Lung (tissue), 17 donors: ENCODE measurements at places on chromosomes 4 and X. TPM values are rescaled to one million over a fixed set of nuclear protein-coding genes. Genes with fewer than 3 reads are reported as not detected.

DNA sequence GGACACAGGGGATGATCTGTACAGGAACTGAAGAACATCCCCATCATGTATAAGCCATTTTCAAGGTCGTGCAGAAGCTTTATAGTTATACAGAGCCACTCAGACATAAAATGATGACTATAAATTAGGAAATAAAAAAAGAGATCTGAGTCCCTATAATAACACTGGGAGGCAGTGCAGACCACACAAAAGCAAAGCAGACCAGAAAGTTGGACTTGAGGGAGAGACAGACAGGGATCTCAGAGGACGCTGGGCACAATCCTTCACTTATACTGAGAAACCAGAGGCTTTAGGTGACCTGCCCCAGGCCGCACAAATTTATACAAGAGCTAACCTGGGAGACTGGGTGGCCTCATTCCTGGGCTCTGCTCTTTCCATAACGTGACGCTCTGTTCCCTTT lies 70.5 kb downstream of the HADH start:
- DNase-seq = peak; percentile 74
- H3K27me3 ChIP-seq = no peaks in the 10 kb centered on the region
- H3K4me3 ChIP-seq = no peak overlapping the region

DNA sequence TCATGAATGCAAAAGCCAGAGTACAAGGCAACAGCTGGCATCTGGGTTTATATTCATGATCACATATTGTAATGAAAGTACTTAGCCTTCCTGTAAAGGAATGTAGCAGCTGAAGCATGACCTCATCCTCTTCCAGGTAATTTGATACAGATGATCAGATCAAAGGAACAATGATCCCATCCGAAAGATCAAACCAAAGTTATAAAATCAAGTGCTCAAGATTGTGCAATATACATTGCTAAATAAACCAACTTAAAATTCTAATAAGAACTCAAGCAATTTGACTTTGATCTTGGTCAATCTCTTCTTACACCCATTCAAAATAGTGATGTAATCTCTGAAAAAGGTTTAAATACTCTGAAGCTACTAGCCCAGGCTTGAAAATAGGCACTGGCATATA lies 113.1 kb upstream of the INPP4B start:
- no peaks in the 10 kb centered on the region for H3K4me1 ChIP-seq
- H3K27me3 ChIP-seq = no peaks in the 10 kb centered on the region
- no peak for DNase-seq
- H3K36me3 ChIP-seq = no peaks in the 10 kb centered on the region
- H3K27ac ChIP-seq = no peak overlapping the region

The ASB9 gene
- 2.1 TPM for polyA plus RNA-seq

The SERTM2 gene
- 0.03 TPM for polyA plus RNA-seq

GRCh38 chrX:127457161-127457560 lies 595.0 kb downstream of the ACTRT1 start:
- no peak for DNase-seq
- H3K4me3 ChIP-seq = no peak overlapping the region

GRCh38 chr4:1765409-1766072 lies 27.6 kb upstream of the FGFR3 start:
- DNase-seq = no peak
- peaks cover 41% of the 10 kb centered on the region for H3K4me1 ChIP-seq
- no peak overlapping the region for H3K27ac ChIP-seq
- no peak overlapping the region for H3K4me3 ChIP-seq
- no peaks in the 10 kb centered on the region for H3K27me3 ChIP-seq

The PPEF2 gene
- 0.01 TPM for polyA plus RNA-seq

DNA sequence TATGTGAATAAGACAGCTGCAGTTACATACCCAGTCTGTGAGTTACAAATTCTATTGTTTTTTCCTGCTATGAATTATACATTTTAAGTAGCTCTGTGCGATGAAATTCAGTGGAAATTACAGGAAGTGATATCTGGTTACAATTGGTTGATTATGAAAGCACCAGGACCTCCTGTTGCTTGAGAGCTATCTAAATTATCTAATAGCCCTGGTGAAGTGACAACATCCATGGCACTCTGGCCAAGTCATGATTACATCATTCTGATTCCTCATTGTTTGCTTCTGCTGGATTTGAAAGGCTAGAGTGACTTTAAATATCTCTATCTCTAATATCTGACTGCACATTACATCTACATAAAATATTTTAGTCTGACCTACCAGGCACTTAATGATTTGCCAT lies 515.0 kb downstream of the CFAP47 start:
- no peaks in the 10 kb centered on the region for H3K27me3 ChIP-seq
- H3K4me1 ChIP-seq = no peaks in the 10 kb centered on the region
- no peak overlapping the region for H3K27ac ChIP-seq
- no peak overlapping the region for H3K4me3 ChIP-seq

The PPP2R3B gene
- 7.8 TPM for polyA plus RNA-seq

- peaks cover 23% of the 10 kb centered on the region for H3K27me3 ChIP-seq
- no peak overlapping the region for H3K27ac ChIP-seq
- peak; percentile 91 for DNase-seq
- H3K4me1 ChIP-seq = no peaks in the 10 kb centered on the region
Measured at GRCh38 chrX:138745196-138745595, 33.7 kb upstream of the FGF13 start.

The FLNA gene
- 783 TPM for polyA plus RNA-seq

DNA sequence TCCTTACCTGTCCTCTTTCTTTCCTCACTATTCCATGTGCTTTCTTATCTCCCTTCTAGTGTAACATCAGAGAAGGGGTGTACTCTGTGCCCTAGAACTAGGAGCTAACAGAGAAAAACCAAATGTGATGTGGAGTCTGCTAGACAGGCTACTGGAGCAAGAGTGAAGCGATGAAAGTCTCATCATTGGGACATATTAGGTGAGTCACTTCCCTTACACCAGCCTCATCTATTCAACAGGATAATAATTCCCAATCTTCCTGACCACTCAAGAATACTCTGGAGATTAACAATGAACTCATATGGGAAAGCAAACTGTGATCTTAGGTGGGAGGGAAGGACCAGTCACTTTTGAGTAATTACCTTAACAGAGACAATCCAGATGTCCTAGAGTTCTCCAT lies 58.1 kb downstream of the RAB40A start:
- H3K27me3 ChIP-seq = peaks cover 2% of the 10 kb centered on the region
- no peaks in the 10 kb centered on the region for H3K36me3 ChIP-seq
- no peak overlapping the region for H3K27ac ChIP-seq
- no peak for DNase-seq
- no peaks in the 10 kb centered on the region for H3K4me1 ChIP-seq
